ENCODE measurements at places on chromosomes 3 and 15.

GRCh38 chr3:25037049-25037547 lies 391.0 kb upstream of the RARB start:
- DNase-seq = no peak

DNA sequence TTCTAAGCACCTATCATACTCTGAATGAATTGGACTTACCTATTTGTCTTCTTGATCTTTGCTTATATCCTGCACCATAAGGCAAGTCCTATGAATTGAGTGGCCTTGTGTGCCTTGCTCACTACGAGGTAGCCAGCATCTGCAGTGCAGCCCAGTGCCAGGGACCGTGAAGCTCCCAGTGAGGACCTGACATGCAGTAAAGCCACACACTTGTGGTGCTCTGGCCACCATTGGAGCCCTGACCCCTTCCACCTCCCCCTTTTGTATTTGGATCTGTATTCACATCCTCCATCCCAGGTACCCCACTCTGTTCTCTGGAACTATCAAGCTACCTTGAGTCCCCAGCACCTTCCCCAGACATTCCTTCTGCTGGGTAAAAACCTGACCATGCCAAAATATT lies 52.1 kb downstream of the BSN start:
- DNase-seq = no peak

GRCh38 chr3:87313641-87314040 lies 37.3 kb upstream of the POU1F1 start:
- DNase-seq = no peak

GRCh38 chr3:144566320-144566719 lies 594.7 kb downstream of the DIPK2A start:
- no peak for DNase-seq

DNA sequence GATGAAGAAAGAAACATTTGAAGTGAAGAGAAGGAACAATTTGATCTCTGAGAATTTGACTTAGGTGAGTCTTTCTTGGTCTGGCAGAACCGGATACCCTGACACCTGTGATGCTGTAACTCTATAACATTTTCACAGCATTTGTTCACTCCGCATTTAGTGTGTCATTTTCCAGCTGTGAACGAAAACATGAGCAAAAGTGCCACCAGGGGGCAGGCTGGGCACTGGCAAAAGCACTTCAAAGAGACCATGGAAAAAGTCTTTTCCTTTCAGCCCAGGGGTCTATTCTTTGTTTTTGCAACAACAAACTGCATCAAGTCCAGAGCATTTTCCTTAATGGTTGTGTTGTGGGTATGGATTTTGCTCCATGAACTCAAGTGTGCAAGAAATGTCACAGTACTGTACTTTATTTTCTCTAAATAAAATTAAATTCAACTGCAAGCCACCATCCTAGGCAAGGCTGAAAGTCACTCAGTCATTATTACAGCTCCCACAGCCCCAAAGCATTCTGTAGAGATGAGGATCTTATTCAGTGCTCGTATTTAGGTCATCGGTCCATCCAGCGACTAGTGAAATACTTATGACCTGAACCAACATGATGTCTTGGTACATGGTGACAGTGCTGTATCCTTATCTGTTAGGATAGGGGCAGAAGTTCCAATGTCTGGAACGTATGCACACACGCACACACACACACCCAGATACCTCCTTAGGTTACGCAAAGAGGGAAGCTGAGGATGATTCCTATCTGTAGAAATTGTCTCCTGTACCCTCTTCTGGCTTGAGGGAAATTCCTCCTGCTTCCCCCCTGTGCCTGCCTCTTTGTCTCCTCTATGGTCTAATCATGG lies 125.5 kb downstream of the GADL1 start:
- DNase-seq = peak; percentile 60

DNA sequence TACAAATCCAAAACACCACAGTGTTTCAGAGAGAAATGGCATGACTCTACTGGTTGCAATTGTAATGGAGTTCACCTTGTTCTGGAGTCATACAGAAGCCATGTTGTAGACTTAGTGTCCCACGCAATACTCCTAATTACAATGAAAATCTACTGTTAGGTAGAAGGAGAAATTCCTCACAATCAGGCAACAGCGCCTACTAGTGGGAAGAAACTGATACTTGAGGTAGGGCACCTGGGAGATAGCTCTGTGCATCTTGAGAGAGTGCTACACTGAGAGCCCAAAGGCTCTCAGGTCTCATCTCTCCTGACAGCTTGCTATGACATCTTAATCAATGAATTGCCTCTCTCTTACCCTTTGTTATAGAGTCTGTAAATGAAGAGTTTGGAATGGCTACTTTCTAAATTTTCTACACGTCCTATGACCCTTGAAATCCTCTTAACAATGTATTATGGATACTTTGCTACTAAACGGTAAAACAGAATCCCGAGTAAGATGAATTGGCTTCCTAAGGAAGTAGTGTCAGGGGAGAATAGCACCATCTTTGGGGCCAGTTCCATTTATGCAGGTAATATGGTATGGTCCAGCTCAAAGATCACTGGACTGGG lies 422.7 kb upstream of the TPRG1 start:
- DNase-seq = peak; percentile 60

DNA sequence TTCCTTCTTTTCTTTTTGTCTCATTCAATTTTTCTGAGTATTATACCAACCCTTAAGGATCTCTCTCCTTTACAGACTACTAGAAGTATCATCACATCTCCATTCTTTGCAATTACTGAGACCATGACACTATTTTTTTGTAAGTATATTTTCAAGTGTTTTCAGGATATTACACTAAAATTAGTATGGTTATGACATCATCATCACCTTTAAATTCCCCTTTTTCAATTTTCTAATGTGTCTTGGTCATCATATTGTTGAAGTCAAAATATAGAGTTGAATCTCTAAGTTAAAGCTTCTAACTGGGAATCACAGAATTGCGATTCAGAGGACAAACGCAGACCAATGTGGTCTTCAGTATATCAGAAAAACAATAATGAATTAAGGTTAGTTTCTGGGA lies 1475.1 kb downstream of the OTOL1 start:
- DNase-seq = no peak

DNA sequence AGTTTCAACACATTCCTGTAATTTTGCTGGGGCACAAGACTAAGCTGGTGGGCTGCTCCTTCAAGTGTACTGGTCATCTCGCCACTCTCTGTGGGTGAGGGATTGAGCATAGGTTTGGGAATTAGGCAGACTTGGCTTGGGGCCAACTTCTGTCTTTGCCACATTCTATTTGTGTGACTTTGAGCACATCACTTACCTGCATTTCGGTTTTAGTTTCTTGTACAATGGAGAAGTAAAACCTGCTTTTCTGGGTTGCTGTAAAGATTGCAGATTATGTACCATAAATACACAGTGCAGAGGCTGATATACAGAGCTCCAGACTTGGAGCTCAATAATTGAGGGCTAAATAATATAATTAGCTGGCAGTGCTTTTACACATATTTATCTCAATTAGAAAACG lies 162.1 kb downstream of the C3orf38 start:
- no peak for DNase-seq

DNA sequence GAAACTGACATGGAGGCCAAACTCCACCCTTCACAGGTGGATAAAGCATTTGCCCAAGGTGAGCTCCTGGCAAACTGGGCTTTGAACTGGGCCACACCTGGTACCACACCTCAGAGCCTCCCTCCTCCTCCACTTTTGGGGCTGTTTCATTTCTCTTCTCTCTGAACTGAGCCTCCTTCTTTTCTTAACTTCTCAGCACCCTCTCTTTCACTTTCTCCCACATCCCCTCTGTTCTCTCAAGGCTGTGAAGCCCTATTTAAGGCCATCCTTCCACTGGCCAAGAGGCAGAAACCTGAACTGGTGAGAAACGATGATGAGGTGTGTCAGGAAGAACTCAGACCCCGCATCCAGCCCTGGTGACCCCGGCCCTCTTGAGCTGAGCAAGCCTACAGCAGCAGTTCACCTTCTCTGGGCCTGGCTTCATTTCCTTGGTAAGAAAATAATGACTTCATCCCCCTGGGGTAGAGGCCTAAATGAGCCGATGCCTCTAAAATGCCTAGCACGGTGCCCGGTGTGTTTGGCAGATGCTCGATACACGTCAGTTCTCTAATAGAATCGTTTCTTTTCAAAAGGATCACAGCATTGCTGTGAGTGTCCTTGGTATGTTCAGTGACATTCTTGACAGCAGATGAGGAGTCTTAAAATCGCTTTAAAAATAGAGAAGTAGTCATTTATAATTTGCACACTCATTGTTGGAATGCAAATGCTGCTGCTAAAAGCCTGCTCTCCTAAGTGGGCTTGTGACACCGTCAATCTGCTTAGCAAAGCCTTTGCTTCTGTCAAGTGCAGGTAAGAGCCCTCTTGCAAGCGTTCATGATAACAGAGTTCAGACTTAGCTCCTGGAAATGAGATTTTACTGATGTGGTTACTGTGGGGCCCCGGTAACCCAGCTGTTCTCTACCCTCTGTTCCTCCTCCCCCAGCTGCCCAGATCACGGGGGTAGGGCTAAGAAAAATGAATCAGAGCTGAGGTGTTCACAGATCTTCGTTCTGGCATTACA lies 97.7 kb upstream of the ATP2B2 start:
- peak; percentile 62 for DNase-seq

- peak; percentile 75 for DNase-seq
Observed at GRCh38 chr3:102114264-102114979, 265.1 kb downstream of the NFKBIZ start.

- DNase-seq = no peak
Observed at GRCh38 chr15:65402961-65403360, 19.8 kb downstream of the IGDCC4 start.

GRCh38 chr3:133561679-133562078 lies 11.8 kb upstream of the CDV3 start:
- no peak for DNase-seq

DNA sequence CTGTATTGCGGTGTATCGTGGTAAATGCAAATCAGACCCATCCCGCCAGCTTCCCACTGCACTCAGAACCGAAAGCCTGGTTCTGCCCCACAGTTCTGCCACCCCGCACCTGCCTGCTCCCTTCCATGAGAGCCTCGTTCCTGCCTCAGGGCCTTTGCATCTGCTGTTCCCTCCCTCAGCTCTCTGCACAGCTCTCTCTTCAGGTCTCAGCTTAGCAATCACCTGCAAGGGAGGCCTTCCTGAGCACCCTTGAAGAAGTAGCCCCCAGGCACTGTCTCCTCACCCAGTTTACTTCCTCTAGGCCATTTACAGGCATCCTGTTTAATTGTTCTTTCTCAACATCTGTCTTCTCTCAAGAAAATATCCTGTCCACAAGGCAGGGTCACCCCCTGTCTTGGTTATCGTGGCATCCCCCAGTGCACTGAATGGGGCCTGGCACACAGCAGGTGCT lies 13.3 kb upstream of the IQSEC1 start:
- DNase-seq = no peak

DNA sequence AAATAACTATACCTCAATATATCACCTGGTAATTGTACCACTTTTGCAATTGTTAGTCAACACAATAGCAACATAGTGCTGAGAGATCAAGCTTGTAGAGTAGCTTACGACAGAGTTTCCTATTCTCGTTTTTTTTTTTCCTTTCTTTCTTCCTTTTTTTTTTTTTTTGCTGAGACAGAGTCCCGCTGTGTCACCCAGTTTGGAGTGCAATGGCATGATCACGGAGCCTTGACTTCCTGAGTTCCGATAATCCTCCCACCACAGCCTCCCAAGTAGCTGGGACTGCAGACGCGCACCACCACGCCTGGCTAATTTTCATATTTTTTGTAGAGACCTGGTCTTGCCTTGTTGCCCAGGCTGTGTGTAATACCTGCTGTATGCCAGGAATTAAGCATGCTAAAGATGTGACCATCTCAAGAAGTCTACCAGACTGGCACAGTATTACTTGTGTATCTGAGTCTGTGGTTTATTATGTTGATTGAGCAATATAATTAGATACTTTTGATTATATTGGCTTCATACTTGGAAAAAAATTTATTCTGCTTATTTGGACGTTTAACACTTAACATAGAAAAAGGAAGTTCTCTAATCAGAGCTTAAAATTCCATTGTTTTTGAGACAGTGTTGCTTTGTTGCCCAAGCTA lies 3.0 kb downstream of the SELENOT start:
- no peak for DNase-seq

DNA sequence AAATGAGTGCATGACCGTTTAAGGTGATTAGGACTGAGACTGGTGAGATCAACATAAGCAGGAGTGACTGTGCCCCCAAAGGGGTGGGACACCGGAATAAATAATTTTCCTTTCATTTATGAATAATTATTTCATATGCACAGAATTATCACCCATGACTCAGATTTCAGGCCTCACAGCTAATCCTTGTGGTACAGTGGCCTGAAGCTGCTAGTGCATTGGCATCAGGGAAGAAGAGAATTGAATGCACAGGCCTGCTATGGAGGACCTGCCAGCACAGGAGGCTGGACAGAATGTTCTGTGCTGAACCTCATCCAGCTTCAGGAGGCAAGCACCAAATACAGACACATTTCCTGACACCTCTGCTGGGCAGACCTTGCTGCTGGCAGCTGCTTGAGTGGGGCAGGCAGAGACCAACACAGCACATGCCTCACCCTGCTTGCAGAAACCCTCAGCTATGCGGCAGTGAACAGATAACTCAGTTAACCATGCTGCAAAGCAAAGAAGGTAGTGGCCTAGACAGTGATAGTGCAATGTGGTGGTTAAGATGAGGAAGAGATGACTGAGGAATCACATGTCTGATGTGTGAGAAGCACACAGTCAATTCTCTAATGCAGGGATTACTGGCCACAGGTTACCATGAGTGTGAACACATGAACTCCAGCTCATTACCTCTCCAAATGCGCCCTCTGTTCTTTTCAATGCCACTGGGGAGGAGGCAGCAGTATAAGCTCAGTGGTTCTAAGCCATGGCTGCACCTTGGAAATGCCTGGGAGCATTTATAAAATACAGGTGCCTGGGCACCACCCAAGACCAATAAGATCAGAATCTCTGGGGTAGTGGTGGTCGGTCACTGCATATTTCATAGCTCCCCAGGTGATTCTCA lies 68.1 kb upstream of the SCN5A start:
- no peak for DNase-seq

- DNase-seq = no peak
Observed at GRCh38 chr3:191383124-191383523, 52.8 kb upstream of the UTS2B start.

DNA sequence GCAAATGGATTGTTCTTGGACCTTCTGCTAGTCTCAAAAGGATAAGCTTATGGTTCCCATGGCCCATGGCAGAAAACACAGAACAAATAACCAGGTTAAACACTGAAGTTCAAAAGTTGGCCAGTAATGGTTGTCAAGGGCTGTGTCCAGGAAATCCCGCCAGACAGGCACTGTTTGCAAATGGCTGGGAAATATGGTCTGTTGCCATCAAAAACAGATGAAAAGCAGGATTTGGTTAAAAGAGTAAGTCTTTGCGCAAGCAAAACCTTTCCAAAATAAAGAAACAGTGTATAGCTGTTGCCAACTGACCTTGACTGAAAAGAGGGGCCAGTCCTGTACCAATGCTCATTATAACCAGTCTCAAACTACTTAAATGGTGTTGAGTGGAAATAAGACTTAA lies 58.6 kb downstream of the WWTR1 start:
- DNase-seq = no peak
